ENCODE measurements at places on chromosomes 16 and 17. TPM values are rescaled to one million over a fixed set of nuclear protein-coding genes. Genes with fewer than 3 reads are reported as not detected.

Gene SCIMP
- 1.0 TPM for total RNA-seq

Gene HOXB7
- 1.7 TPM for total RNA-seq

Gene IQCK
- total RNA-seq, result 18.0 TPM

Gene SLFN5
- 17.5 TPM for total RNA-seq

- no peak for DNase-seq
- H3K4me3 ChIP-seq, result no peak overlapping the region
- H3K4me1 ChIP-seq, result no peaks in the 10 kb centered on the region
- H3K36me3 ChIP-seq, result no peaks in the 10 kb centered on the region
- H3K27ac ChIP-seq, result no peak overlapping the region
These were observed 20.4 kb downstream of the ALOX12B start for GRCh38 chr17:8066841-8067775.

- H3K36me3 ChIP-seq, result no peaks in the 10 kb centered on the region
- H3K4me1 ChIP-seq, result peaks cover 16% of the 10 kb centered on the region
- no peaks in the 10 kb centered on the region for H3K27me3 ChIP-seq
- H3K27ac ChIP-seq, result peak overlapping the region; percentile 91
- DNase-seq, result no peak
These were observed 3.6 kb downstream of the BORCS6 start for GRCh38 chr17:8186446-8186786.

DNA sequence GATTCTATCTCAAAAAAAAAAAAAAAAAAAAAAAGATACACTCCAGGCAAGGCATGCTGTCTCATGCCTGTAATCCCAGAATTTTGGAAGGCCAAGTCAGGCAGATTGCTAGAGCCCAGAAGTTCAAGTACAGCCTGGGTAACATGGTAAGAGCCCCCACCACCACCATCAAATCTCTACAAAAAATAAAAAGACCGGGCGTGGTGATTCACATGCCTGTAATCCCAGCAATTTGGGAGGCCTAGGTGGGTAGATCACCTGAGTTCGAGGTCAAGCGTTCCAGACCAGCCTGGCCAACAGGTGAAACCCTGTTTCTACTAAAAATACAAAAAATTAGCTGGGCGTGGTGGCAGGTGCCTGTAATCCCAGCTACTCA lies 1.8 kb upstream of the ACLY start:
- no peaks in the 10 kb centered on the region for H3K27me3 ChIP-seq
- H3K36me3 ChIP-seq, result no peaks in the 10 kb centered on the region
- peaks cover 5% of the 10 kb centered on the region for H3K4me1 ChIP-seq

- H3K4me3 ChIP-seq, result no peak overlapping the region
- DNase-seq, result no peak
- no peak overlapping the region for H3K27ac ChIP-seq
- H3K27me3 ChIP-seq, result no peaks in the 10 kb centered on the region
These were observed 6.4 kb downstream of the YPEL2 start for GRCh38 chr17:59337741-59338299.

DNA sequence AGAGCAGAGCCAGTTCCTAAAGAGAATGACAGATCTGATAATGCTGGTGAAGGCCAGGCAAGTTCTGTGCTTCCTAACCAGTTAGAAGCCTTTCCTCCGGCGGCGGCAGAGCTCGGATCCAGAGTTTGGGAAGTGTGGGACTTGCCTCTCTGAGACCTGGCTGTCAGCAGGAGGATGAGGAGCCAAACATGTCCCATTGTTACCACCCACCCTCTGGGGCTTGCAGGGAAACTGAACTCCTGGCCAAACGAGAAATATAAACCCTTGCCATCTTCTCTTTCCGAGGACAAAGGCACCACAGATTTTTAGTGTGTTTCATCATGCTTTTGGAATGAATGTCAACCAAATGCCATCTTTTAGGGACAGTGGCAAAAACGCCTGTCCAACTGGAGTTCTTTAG lies 80.2 kb upstream of the SMURF2 start:
- no peak overlapping the region for H3K4me3 ChIP-seq
- H3K27ac ChIP-seq, result no peak overlapping the region
- no peaks in the 10 kb centered on the region for H3K36me3 ChIP-seq
- no peaks in the 10 kb centered on the region for H3K4me1 ChIP-seq
- H3K27me3 ChIP-seq, result no peaks in the 10 kb centered on the region

Gene ABAT
- 13.6 TPM for total RNA-seq

GRCh38 chr16:30065943-30066760 lies 592 bp downstream of the ALDOA start:
- peaks cover 21% of the 10 kb centered on the region for H3K4me1 ChIP-seq
- H3K36me3 ChIP-seq, result no peaks in the 10 kb centered on the region
- peak; percentile 75 for DNase-seq
- peak overlapping the region; percentile 97 for H3K4me3 ChIP-seq
- no peaks in the 10 kb centered on the region for H3K27me3 ChIP-seq

Gene TEKT5
- total RNA-seq, result not detected

DNA sequence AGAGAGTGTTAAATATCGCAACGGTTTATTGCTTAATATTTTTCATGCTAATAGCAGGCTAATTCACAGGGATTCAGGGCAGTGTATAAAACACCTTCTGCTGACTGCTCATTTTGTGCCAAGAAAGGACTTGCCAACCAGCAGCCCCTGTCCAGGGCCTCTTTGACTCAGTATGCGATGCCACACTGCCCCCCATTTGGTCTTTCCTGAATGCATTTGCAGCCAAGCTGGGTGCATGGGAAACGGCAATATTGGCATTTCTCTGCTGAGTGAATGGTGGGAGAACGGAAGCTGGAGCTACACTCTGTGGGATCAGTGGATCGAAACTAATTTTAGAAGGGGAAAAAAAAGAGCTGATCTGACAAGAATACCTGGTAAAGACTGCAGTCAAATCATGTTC lies 152.9 kb upstream of the C16orf82 start:
- H3K4me3 ChIP-seq, result no peak overlapping the region
- no peak for DNase-seq
- H3K27ac ChIP-seq, result no peak overlapping the region
- no peaks in the 10 kb centered on the region for H3K4me1 ChIP-seq
- no peaks in the 10 kb centered on the region for H3K36me3 ChIP-seq

- no peaks in the 10 kb centered on the region for H3K27me3 ChIP-seq
- no peaks in the 10 kb centered on the region for H3K4me1 ChIP-seq
- DNase-seq, result no peak
- H3K36me3 ChIP-seq, result no peaks in the 10 kb centered on the region
- no peak overlapping the region for H3K27ac ChIP-seq
These were observed 101.8 kb upstream of the CDH13 start for GRCh38 chr16:82524976-82525375.

GRCh38 chr17:31448467-31449077 lies 57.1 kb downstream of the RAB11FIP4 start:
- H3K27ac ChIP-seq, result no peak overlapping the region
- H3K4me3 ChIP-seq, result no peak overlapping the region
- H3K36me3 ChIP-seq, result no peaks in the 10 kb centered on the region
- no peaks in the 10 kb centered on the region for H3K4me1 ChIP-seq
- no peak for DNase-seq

Gene UTS2R
- not detected for total RNA-seq

DNA sequence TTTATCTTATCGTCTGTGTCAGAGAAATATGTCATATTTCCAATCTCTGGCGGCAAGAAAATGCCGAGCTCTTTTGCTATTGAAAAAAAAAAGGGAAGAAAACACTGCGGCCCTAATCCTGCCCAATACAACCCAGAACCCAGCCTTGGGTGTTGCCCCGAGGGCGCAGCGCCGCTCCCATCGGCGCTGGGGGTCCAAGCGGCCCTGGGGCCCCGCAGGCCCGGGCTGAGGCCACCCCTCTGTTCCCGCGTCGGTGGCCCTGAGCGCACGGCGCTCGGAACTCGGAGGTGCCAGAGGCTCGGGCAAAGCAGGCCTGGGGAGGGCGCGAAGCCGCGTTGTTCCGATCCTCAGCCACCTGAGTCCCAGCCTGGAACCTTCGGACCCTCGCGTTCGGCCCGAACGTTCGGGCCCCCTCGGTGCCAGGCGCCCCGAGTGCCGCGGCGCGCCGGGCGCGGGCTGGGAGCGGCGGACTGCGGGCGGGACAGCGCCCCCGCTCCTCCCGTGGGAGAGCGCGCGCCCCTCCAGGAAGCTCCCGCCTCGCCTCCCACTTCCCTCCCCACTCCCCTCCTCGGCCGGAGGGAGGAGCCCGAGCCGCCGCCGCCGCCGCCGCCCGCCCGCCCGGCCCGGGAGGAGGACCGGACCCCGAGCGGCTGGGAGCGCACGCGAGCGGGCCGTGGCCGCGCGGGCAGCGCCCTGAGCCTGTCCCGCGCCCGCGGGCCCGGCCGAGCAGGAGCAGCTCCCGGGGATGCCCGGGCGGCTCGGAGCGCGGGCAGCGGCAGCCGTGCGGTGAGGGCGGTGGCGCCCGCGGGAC lies at the start of gene CPNE2:
Gene CPNE2, plus strand, starts transcription at position 609 of the 811 bp plus-strand sequence. CDS start 18,160 bp downstream, outside the sequence.
- H3K4me1 ChIP-seq, result no peaks in the 10 kb centered on the region
- peak within 1 kb of the TSS; percentile 55 for H3K4me3 ChIP-seq
- DNase-seq, result peak; percentile 71
- no peaks in the 10 kb centered on the region for H3K27me3 ChIP-seq
- peak within 1 kb of the TSS; percentile 77 for H3K27ac ChIP-seq

DNA sequence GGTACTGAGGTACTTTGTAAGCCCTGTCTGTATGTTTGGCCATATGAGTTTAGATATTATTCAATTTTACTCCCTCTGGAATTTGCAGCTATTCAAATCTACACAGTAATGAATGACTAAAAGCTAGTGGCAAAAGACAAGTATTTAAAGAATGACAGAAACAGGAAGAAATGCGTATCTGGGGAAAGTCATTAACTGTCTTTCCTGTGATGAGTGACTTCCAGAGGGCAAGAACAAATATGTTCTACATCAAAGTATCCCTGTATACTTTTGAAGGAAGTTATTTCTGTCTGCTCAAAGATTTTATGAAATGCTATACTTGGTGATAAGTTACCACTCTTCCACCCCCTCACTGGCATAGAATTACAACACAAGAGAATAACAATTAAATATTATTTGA lies 489.3 kb upstream of the SOX9 start:
- no peaks in the 10 kb centered on the region for H3K4me1 ChIP-seq
- DNase-seq, result no peak
- no peaks in the 10 kb centered on the region for H3K36me3 ChIP-seq
- no peak overlapping the region for H3K4me3 ChIP-seq
- H3K27me3 ChIP-seq, result no peaks in the 10 kb centered on the region
- H3K27ac ChIP-seq, result no peak overlapping the region

DNA sequence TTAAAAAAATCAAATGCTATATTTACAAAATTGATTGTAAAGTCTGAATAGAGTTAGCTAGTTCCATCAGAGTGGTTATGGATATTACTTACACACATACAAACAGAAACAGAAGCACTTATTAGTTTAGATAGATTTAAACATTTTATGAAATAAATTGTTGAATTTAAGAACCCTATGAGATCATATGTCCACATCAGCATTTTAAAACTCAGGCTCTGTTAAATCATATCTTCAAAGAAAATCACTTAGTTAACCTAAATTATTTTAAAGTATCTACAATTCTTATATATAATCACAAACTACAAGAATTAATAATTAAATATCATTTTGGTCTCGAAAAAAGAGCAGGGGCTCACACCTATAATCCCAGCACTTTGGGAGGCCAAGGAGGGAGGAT lies 42.5 kb downstream of the HELZ start:
- no peak for DNase-seq
- H3K36me3 ChIP-seq, result no peaks in the 10 kb centered on the region
- H3K27me3 ChIP-seq, result no peaks in the 10 kb centered on the region
- H3K4me1 ChIP-seq, result no peaks in the 10 kb centered on the region
- no peak overlapping the region for H3K4me3 ChIP-seq

DNA sequence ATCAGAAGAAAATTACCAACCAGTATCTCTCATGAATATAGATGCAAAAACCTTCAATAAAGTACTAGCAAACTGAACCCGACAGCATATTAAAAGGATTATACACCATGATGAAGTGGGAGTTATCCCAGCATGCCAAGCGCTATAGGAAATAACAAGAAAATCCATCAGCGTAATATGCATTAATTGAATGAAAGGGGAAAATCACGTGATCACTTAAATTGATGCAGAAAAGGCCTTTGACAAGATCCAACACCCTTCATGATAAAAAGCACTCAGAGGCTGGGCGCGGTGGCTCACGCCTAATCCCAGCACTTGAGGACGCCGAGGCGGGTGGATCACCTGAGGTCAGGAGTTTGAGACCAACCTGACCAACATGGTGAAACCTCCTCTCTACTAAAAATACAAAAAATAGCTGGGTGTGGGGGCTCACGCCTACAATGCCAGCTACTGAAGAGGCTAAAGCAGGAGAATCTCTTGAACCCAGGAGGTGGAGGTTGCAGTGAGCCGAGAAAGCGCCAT lies 4.8 kb downstream of the CTRB2 start:
- H3K4me1 ChIP-seq, result peaks cover 1% of the 10 kb centered on the region
- H3K36me3 ChIP-seq, result no peaks in the 10 kb centered on the region
- H3K4me3 ChIP-seq, result no peak overlapping the region
- no peaks in the 10 kb centered on the region for H3K27me3 ChIP-seq

- H3K36me3 ChIP-seq, result no peaks in the 10 kb centered on the region
- H3K4me3 ChIP-seq, result peak overlapping the region; percentile 82
- peak; percentile 59 for DNase-seq
These were observed 1.3 kb downstream of the TIMP2 start for GRCh38 chr17:78923660-78924453.

Gene SULT1A1
- total RNA-seq, result 10.3 TPM

DNA sequence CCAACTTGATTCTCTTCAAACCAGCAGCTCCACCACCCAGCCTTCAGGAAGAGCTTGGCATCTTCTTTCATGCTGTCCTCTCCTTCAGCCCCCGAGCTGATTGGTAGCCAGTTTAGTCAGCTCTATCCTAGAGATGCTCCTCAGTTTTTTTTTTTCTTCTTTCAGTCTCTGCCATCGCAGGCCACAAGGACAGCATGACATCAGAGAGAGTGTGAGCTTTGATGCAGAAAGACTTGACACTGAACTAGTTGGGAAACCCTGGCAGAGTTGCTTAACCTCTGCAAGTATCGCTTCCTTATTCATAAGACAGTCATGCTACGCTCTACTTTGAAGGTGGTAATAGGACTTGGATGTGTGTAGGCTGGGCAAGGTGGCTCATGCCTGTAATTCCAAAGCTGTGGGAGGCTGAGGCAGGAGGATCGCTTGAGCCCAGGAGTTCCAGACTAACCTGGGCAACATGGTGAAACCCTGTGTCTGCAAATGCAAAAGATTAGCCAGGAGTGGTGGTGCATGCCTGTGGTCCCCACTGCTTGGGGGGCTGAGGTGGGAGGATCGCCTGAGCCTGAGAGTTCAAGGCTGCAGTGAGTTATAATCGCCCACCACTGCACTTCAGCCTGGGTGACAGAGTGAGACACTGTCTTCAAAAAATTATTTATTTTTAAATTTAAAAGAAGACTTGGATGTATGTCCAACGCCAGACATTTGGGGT lies 2.6 kb downstream of the CD300LB start:
- DNase-seq, result no peak
- no peak overlapping the region for H3K4me3 ChIP-seq
- H3K27me3 ChIP-seq, result no peaks in the 10 kb centered on the region
- no peak overlapping the region for H3K27ac ChIP-seq
- no peaks in the 10 kb centered on the region for H3K36me3 ChIP-seq

Gene KRT32
- not detected for total RNA-seq

- no peak for DNase-seq
- H3K27me3 ChIP-seq, result no peaks in the 10 kb centered on the region
- no peaks in the 10 kb centered on the region for H3K36me3 ChIP-seq
- no peak within 1 kb of the TSS for H3K27ac ChIP-seq
- no peak within 1 kb of the TSS for H3K4me3 ChIP-seq
These were observed at the start of gene CCL13 for GRCh38 chr17:34356194-34356593. TSS of gene CCL13 (plus strand) at chr17:34356480. CDS start at chr17:34356527, 47 bp downstream.

Gene OR2C1
- 0.25 TPM for total RNA-seq

- H3K36me3 ChIP-seq, result no peaks in the 10 kb centered on the region
- DNase-seq, result no peak
- H3K4me3 ChIP-seq, result peak overlapping the region; percentile 48
- H3K4me1 ChIP-seq, result peaks cover 6% of the 10 kb centered on the region
These were observed 463 bp downstream of the TOP2A start for GRCh38 chr17:40417258-40417608.

Gene KLHL10
- total RNA-seq, result 0.23 TPM

Gene SLC5A10
- not detected for total RNA-seq
